ENCODE measurements at places on chromosomes 7 and 10.
A peak's percentile ranks its signal among the peaks of the same experiment; 100 is the strongest.

DNA sequence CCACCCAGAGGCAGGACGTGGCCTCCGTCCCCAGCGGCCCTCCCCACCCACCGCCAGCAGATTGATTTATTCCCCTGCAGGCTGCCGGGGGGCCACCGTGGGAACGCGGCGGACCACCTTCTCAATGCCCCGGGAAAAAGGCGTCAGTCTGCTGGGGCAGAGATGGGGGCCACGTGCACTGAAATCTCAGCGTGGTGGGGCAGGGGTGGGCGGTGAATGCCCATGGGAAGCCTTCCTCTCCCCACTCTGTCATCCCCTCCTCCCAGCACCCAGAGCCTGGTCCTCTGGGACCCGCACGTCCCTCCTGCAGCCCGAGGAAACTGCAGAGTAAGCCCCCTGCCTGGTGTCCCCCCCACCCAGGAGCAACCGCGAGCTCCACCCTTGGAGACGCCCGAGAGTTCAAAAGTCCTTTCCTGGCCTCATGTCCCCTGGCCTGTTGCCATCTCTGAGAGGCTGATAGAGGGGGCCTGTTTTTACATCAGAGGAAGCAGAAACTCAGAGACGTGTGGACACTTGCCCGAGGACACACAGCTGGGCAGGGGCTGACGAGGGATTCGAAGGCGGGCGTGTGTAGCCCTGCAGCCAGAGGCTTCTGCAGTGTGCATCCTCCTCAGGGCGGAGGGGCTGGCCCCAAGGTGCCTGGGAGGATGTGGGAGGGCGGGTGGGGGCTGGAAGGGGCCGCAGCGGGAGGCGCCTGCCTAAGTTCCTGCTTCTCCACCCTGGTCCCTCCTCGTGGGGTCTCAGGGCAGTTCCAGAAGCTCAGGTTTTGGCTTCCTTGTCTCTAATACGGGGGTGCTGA, 21.8 kb downstream of the UNCX start:
- DNase-seq = no peak

DNA sequence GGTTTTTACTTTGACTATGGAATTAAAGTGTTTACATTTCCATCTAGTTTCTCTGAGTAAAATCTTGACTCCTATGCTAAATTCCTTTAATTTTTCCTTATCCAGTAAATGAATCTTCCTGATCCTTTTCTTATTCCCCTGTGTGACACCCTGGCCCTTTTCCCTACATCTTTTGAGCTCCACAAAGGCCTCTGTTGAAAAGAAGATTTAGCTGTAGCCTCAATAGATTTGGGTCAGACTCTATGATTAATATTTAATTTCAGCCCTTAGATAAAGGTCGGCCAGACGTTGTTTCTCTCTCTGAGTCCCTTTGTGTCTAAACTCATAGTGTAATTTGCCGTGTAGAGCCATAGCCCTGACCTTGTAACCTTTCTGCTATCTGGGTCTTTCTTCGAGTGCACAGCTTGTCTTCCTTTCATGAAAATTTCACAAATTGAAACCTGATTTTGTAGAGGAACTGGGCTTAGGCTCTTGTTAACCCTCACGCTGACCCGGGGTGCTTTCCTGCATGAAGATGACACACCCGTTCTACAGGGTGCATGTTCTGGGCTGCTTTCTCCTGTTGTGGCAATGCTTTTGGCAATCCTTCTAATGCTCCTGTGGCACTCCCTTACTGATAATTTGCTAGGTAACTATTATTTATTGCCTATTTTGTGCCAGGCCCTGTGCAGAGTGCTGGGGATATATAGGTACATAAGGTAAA, 21.2 kb downstream of the LSMEM1 start:
- no peak for DNase-seq

DNA sequence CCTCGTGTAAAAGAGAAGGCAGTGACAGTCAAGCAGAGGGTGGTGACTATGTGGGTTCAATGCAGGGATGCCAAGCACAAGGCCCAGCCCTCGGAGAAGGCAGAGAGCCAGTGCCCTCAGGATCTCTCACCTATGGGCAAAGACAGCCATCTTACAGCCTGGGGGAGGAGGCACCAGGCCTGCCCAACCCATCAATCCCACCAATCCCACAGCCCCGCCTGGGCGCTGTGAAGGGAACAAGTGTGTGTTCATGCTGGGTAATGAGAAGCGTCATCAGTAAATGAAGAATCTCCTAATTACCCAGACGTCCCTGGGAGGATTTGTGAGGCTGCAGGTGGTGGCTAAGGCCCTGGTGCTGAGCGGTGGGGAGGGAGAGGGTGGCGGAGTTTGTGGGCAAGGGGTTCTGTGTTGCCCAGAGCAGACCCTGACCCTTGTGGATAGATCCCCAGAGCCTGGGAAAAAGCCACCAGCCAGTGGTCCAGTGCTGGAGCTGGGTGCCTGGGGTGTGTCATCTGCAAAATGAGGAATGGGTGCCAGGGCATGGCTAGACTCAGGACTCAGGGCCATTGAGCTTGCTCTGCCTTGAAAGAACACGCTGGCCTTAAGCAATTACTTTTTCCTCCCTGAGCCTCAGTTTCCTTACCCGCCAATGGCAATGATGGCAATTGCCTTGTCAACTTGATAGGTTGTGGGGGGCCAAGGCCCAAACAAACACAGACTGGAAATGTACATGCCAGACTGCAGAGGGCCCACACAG, 128.1 kb upstream of the UNC5B start:
- peak; percentile 40 for DNase-seq

DNA sequence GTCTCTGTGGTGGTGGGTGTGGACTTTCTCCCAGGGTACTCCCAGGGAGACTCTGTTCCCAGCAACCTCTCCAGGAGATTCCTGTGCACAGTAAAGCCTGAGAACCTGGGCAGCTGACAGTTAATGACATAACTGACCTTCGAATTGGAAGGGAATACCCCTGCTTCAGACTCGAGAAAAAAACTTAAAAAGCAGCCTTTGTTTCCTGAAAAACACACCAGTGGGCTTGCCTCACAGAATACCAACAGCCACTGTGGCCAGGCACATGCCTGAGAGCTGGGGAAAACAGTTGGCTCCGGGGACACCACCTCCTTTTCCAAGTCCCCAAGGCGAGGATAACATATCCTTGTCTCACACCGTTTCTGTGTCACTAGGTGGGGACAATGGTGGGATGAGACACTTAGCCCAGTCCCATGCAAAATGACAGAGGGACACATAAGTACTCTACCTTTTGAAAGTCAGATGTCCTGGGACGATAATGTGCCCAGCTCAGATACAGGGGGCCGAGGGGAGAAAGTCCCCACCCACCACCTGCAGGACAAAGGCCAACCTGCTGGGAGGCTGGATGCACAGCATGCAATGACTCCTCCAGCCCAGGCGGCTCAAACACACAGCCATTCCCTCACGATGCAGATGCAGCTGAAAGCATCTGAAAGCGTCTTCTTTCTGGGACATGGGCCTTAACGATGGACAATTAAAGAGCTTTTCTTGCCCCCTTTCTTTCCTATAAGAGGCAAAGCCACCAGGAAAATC, 65.6 kb downstream of the HIPK2 start:
- no peak for DNase-seq

DNA sequence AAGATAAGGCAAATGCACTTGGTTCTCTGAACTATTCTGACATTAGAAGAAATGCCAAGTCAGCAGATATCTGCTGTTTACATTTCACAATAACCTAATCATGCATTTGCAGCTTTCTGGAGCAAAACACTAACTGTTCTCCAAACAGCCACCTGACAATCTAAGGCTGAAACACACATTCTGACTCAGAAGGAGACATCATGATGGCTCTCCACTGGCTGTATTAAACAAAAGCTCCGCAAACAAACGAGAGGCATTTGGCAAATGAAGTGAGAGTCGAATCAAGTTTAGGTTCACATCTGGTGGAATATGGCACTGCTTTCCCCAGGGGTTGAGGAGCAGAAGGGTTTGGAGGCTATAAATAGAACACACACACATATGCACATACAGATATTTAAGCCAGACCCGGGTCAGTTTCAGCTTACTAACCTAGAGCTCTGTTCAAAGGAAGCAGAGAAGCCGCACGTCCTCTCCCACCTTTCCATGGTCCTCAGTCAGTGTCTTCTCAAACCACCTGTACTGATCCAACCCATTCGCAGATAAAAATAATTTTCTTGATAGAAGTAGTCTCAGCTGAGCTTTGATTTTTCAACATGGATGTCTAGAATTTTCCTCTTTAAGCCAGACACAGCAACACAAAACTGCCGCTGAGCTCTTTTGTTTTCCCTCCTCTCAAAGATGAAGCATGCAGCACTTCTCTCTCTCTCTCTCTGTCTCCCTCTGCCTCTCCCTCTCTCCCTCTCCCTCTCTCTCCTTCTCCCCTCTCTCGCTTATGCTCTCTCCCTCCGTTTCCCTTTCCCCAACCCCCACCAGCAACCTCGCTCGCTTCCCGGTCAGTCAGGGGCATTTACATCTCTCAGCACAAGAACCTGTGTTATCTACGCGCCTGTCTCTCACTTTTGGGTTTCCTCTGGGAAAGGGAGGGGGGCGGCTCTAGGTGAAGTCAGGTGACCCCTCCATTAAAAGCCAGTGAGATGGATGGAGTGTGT, 682.8 kb downstream of the MAGI2 start:
- DNase-seq = no peak

All from D341Med (cell line).